Suppressor macrophage (primary cell): ENCODE measurements at places on chromosomes 5 and 9.

GRCh38 chr5:175444060-175444904 lies at the start of gene DRD1:
Gene DRD1 (minus strand): TSS chr5:175444182. CDS start chr5:175443099, 1,083 bp downstream.
- DNase-seq: peak; percentile 29

DNA sequence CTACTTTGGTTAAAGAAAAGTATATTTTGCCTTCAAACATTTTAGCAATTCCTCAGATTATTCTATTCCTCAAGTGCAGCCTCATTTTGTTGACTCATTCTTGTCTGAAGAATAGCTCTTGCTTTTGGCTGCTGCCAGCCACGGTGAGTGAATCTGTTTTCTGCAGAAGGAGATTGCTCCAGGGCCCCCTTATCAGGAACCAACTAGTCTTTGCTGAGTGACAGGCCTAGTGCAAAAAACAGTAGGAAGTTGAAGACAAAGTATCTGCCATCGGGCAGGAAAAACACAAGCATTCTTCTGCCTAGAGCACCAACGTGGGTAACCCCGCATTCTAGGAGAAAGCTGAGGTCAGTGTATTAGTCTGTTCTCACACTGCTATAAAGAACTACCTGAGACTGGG lies 42.3 kb downstream of the ZNF883 start:
- DNase-seq: no peak

DNA sequence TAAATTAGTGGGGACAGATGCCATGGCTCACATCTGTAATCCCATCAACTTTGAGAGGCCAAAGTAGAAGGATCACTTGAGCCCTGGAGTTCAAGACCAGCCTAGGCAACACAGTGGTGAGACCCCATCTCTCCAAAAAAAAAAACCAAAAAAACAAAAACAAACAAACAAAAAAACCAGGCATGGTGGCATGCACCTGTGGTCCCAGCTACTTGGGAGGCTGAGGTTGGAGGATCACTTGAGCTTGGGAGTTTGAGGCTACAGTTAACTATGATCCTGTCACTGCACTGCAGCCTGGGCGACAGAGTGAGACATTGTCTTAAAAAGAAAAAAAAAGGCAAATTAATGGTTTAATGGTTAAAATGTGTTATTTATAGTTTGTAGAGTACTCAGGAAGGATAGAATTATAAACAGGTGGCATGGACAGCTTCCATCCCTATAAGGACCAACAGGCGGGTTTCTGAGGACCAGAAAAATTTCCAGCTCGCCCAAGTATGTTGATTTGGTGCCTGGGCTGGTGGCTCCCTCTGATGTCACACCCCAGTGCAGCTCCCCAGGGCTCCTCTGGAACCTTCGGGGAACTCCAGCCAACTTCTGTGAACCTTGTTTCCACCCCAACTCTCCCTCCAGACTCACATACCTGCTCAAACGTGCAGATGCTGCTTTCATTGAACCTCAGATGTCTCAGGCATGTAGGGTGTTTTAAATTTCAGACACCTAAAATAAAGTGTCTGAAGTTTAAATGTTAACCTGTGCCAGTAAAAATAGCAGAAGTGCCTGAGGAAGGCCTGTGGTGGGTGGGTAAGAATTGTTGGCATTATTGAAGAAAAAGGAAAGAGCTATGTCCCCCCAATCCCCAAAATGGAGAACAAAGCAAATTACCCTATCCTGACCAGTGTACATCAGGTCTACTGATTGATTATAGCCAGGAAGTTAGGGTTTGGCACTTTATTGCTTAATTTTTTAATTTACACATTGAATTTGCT lies 69.0 kb downstream of the TRIO start:
- no peak for DNase-seq

GRCh38 chr9:124486778-124487259 lies 20.4 kb downstream of the NR5A1 start:
- no peak for DNase-seq

DNA sequence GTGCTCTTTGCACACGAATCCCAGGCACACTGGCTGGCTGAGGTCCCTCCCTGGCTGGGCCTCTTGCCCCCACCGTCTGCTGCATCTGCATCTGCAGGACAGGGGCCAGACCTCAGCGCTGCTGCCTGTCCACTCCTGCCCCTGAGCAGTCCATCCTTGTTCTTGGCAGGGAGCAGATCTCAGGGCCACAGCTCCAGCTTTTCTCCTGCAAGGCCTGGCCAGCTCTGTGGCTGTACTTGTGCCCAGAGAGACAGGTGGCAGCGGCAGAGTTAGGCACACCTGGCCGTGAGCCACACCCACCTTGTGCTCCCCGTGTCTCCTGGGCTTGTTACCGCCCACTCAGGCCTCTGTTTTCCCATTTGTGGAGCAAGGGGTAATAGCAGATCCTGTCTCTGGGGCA lies 13.9 kb downstream of the NEK6 start:
- DNase-seq: no peak

DNA sequence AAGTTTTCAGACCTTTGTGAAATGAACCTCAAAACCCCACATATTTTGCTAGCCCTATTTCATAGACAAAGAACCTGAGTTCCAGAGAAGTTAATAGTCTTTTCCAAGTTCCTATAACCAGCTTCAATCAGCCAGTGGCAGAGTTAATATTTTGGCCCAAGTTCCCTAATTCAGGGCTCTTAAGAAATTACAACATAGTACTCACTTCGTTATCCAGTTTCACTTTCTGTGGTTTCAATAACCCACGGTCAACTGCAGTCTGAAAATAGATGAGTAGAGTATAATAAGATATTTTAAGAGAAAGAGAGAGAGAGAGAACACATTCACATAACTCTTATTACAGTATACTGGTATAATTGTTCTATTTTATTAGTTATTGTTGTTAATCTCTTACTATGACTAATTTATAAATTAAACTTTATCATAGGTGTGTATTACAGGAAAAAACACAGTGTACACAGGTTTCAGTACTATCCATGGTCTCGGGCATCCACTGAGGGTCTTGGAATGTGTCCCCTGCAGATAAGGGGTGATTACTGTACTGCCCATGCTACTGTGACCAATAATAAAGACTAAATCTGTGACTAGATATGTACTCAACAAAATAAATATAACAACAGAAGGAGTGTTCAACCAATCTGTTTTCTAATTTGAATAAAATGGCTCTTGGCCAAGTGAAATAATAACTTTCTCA lies 9.3 kb upstream of the MYOT start:
- DNase-seq: peak; percentile 62

GRCh38 chr5:59956130-59956783 lies 62.7 kb upstream of the PDE4D start:
- DNase-seq: no peak

- no peak for DNase-seq
These were observed 3.6 kb downstream of the CACFD1 start for GRCh38 chr9:133463234-133463863.
